A673 (cell line): ENCODE measurements at places on chromosomes 5 and 9.

DNA sequence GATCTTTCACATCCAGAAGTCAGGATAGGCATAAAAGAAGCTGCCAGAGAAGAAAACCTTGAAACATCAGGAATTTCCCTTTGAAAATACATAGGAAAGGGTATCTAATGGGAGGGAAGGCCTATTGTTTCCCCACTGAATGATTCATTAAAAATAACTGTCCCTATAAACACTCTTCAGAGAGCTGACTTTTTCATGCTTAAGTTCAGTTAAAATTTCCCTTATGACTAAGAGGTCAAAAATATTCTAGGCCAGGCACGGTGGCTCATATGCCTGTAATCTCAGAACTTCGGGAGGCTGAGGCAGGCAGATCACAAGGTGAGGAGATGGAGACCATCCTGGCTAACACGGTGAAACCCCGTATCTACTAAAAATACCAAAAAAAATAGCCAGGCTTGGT lies 499.5 kb downstream of the ENC1 start:
- DNase-seq, result no peak

- no peak for DNase-seq
These were observed 688 bp downstream of the SNX24 start for GRCh38 chr5:122846051-122846550.

DNA sequence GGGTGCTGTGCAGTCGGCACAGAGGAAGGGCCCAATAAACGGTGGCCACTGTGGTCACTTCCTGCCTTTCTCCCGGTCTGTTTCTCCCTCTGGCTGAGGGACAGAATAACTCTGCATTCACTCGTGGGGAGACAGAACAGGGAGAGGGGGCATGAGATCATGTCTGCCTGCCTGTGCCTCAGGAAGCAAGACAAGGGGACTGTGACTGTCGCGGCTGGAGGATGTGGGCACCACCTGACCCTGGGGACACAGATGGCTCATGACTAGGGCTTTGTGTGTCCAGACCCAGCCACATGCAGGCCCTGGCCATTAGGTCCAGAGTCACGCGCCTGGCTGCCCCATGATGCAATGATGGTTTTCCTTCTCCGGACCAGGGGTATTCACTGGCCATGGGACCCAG lies 5.8 kb downstream of the TRUB2 start:
- DNase-seq, result no peak

GRCh38 chr9:126424511-126424910 lies 97.9 kb downstream of the MVB12B start:
- DNase-seq, result no peak

DNA sequence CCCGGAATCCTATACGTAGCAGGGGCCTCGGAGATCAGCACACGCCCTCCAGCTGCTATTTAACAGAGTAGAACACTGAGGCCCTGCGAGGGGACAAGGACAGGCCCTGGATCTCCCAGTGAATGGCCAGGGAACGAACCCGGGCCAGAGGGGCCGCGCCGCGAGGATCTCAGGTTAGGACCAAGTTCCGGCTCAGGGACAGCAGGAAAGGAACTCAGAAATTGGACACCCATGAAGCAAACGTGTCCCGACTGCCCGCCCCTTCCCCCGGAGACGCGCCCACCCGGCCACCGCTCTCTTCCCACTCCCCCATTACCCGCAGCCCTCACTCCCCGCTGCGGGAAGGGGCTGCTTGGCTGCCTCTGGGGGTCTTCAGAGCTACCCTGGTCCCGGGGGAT lies 1.0 kb upstream of the FOXE1 start:
- no peak for DNase-seq

GRCh38 chr5:154199671-154200220 lies 9.2 kb downstream of the GALNT10 start:
- no peak for DNase-seq

GRCh38 chr5:133779828-133780475 lies 167.6 kb upstream of the FSTL4 start:
- DNase-seq, result no peak

DNA sequence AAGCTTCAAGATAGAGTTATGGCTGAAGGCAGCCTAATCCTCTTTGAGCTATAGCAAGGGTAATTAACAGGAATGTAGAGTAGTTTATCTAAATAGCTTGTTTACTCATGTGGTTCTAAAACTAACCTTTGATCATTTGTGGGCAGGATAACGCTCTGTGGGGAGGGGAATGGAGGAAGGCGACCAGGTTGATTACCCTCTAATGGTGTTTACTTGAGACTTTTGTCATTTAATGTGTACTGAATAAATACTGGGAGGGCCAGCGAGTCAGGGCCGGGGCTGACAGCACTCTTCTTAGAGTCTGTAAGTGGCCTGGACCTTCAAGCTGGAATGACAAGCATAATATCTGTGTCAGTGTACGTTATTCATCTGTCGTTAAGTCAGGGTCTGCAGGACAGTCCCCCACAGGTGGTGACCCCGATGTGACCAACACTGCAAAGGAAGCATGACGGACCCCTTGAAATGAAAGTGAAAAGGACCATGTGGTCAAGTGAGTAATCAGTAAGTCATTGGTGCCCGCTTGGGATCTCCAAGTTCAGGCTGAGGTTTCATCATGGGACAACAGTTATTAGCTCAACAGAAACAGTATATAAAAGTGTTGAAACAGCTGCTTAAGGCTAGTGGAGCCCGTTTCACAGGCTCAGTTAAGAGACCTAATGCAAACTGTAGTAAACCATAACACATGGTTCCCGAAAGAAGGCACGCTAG lies 162.6 kb downstream of the CPLANE1 start:
- DNase-seq, result no peak

DNA sequence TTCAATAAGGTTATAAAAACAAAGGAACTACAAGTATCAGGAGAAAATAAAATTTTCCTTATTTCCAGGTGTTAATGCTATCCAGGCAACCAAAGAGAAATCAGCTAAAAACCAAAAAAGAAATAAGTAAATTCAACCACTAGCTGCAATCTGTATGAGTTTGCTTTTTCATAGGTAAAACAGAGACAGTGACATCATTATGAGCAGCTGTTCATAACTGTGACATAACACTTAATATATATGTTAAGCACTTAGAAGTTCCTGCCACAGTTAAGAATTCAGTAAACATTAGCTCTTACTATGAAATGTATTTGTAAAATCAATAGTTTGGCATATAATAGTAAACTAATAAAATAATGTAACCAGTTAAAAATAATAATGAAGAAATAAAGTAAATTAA lies 20.9 kb downstream of the P4HA2 start:
- no peak for DNase-seq

DNA sequence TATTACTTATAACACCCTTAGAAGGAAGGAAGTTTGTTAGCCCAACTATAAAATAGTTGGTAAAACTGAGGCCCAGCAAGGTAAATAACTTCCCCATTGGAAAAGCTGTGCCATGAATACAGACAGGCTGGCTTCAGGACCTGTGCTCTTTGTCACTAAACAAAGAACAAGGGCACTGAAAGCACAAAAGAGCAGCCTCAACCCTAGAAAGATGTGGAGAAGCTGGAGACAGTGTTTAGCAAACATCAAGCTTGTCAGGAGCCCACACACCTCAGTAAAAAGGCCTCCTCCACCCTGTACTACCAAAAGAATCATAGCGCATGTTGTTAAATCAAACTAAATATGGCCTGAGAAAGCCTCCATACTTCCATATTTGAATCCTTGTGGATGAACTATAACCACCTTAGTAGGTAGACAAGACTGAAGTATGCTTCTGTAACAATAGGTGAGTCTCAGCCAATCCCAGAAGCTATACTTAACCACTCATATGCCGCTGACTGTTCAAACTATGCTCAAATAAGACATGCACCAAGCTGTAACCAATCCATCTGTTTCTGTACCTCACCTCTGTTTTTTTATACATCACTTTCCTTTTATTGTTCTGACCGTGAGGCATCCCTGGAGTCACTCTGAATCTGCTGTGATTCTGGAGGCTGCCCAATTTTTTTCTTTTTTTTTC lies 18.4 kb upstream of the SCGB3A2 start:
- no peak for DNase-seq

DNA sequence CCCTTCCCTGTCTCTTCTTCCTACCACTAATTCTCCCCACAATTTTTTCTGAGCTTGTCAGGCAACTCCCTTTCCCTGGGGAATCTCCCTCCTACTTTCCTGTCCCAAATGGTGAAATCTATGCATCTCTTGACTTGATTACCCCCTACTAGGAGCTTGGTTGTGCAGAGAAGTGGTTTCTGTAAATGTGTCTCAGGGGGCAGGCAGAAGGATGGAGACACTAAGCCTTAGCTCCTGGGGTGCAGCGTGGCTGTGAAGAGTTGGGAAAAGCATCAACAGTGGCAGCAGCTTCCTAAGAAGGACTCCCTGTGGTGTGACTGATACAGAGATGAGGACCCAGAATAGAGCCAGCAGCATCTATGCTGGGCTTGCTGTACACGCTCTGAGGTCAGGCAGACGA lies 62.3 kb downstream of the NRG2 start:
- peak; percentile 77 for DNase-seq

GRCh38 chr5:132629230-132629944 lies 28.6 kb upstream of the IL13 start:
- no peak for DNase-seq

DNA sequence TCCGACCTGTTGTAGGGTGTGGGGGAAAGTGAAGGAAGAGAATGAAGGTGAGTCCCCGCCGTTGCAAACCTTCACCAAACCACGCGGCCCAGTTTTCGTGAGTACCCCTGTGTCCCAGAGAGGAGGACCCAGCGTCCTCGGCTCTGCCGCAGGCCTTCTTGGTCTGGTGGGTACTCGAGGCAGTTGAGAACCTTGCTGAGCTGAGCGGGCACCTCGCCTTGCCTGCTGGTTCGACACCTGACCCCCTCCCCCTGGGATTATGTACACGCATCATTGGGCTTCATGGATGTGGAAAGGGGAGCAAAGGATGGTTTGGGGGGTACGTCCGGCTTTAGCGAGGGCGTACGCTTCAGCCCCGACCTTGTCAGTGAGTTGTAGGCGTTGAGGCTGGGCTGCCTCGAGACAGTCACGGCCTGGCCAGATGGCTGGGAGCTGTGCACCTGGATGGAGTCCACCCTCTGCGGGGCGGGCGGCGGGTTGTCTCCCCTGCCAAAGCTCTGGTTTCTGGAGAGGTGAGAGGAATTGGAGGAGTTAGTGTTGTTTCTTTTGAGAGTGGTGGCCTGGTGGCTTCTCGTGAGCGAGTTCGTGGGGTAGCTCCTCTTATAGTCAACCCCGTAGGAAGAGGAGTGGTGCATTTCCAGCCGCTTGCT lies 128.1 kb downstream of the SEMA6A start:
- DNase-seq, result no peak

DNA sequence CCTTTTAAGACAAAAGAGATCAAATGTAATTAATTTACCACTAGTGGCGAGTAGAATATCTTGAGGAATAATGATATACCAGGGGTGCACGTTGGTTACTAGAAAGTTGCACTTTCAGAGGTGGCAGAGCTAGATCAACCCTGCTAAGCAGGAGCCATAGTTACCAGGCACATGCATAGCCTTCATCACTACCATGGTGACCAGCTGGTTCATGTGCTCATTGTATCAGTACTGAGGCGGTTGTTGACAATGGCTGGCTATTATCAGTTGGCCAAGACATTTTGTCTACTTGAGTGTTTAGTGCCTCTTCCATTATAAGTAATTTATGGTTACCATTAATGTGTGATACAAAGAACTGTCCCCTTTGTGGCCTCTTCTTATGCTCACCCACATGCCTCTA lies 201.2 kb downstream of the FGF10 start:
- no peak for DNase-seq

DNA sequence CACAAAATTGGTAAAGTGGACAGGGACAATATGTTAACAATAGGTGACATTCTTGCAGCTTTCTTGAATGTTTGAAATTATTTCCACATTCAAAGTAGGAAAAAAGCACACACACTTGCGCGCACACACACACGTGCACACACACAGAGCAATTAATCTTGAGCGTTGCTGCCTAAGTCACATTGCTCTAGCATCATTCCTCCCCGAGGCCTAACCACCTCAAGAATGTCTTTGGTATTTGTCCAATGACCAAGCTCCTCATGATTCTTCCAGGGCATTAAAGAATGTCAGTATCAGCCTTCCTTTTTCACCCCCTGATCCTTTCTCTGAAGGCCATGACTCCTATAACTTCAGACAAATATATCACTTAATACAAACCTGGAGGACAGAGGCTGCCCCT lies 198.1 kb downstream of the NPR3 start:
- no peak for DNase-seq

DNA sequence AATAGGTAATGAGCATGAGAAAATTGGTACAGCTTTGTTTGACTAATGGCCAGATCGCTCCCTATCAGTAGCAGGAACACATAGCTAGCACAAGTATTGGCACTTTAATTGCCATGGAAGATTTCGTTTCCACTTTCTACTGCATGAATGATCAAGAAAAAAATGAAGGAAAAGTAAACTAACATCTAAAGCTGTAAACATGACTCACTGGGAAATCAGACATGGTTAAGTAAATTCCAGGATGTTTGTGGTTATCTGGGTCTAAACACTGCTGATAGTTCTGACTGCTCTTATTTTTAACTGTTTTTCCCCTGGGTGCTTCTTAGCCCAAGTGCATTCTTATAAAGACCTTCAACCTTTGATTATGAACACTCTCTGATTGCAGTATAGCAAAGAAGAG lies 388.9 kb downstream of the NR2F1-AS1 start:
- no peak for DNase-seq

DNA sequence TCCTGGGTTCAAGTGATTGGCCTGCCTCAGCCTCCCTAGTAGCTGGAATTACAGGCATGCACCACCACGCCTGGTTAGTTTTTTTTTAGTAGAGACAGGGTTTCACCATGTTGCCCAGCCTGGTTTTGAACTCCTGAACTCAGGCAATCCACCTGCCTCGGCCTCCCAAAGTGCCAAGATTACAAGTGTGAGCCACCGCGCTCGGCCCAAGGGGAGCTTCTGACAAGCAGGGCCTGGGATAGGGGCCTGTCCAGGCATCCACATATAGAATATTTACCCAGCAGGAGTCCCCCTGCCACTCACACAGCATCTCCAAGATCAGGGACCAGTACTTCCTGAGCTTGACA lies 10.1 kb downstream of the IRF1 start:
- no peak for DNase-seq

GRCh38 chr5:111076091-111076490 lies 4.6 kb downstream of the TSLP start:
- no peak for DNase-seq

GRCh38 chr5:17398431-17398830 lies 99.6 kb upstream of the TAF11L2 start:
- peak; percentile 75 for DNase-seq

DNA sequence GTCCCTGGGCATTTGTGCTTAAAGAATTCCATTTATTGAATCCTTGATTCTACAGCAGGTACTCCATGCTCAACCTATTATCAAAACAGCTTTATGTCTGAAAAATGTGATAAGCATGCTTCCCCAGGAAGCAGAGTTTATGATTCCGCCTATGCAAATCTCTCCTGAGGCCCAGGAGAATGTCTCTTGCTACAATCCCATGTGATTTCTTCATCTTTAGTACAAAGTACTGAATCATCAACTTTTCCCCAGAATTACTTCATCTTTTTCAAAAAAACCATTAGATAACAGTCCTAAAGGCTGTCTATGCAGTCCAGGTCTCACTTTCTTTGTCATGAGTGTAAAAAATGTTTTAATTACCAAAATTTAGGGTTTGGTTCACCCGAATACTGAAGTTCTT lies 130.2 kb upstream of the ADAMTSL1 start:
- no peak for DNase-seq
